ELR (cell line): ENCODE measurements at places on chromosomes 4 and X.

DNA sequence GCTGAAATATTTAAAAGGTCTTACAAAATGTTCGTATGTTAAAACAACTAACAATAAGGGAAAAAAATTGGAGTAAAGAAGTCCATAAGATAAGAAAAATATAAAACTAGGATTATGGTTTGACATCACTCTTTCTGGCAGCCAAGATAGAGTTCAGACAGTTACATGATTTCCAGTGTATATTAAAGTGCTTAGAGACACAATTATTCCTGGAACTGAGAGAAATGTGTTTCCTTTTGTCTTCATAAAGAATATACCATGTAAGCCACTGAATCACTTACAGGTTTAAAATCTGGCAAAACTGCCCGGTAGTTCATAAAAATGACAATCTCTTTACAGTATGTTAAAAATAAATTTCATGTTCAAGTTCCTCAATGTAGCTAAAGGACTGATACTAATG lies 538.7 kb upstream of the ATOH1 start:
- no peak for DNase-seq

DNA sequence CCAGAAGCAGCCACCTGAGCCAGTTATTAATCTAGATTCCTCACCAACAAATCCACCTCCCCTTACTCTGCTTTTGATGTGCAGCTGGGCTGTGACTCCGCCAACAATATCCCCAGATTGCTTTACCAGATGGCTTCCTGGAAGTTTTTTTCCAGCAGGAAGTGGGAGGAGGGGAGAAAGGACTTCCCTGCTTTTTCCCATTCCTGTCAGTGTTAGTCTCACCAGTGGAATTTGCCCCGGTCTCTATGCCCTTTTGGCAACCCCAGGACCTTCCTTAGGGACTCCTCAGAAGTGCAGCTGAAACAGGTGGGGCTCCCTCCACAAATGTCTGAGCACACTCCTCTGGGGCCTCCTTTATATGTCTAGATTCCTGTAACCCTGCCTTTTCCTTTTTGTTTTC lies 465.2 kb upstream of the IGFBP7 start:
- DNase-seq = no peak

GRCh38 chrX:106249706-106250379 lies 81.7 kb downstream of the PWWP3B start:
- DNase-seq = no peak

DNA sequence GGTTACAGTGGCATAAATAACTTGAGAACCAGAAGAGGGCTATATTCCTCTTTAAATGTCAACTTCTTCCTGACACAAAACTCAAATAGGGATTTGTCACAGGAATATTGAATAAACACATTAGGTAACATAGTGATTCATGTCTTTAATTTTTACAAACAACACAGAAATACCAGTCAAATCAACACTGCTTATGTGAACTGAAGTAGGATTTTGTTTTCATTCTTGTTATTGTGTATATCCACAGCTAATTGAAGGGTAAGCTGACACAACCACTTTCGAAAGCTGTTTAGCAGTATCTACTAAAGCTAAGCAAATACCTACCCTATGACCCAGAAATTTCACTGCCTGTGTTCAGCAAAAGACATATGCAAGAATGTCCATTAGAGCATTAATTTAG lies 120.4 kb upstream of the EOLA2 start:
- DNase-seq = peak; percentile 6

GRCh38 chrX:130321550-130321949 lies 18.2 kb upstream of the SLC25A14 start:
- DNase-seq = no peak

GRCh38 chr4:3665360-3665891 lies 100.8 kb upstream of the ADRA2C start:
- DNase-seq = no peak

- DNase-seq = no peak
These were observed 111.7 kb downstream of the TENM3 start for GRCh38 chr4:182354867-182355266.

- peak; percentile 54 for DNase-seq
These were observed 260.9 kb upstream of the RPS6KA3 start for GRCh38 chrX:20527558-20528011.

DNA sequence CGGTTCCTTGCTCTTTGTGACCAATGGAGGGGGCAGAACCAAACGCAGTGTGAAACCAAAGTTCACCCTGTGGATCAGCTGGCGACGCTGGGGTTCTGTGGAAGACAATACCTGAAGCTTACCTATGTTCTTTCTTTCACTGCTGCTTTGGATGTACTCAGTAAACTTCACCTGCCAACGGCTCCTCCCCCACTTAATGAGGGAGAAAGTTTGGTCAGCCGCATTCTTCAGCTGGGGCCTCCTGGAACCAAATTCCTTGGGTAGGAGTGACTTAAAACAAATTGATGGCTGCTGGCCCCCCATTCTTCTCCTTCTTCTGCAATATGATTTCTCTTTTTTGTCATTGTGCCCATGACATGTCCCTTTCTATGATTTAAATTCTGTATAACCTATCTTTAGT lies 282.4 kb downstream of the ANK2 start:
- DNase-seq = no peak

- DNase-seq = peak; percentile 19
These were observed 1.6 kb upstream of the NDST3 start for GRCh38 chr4:118032691-118033090.

- no peak for DNase-seq
These were observed 4.0 kb upstream of the PDGFRA start for GRCh38 chr4:54224996-54225597.

DNA sequence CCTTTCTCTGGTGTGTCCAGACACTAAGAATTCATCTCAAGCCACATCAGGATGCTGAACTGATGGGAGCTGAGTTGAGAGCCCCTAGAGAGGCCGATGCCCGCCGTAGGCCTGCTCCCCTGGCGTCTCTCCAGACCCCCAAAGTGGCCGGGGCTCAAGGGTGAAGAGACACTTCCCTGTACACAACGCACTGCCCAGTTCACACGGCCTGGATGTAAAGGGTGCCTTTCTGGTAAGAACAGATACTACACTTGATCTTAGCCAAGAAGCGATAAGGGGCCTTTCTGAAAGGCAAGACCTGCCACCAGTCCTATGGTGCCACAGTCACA lies 5.1 kb upstream of the TREX2 start:
- no peak for DNase-seq

DNA sequence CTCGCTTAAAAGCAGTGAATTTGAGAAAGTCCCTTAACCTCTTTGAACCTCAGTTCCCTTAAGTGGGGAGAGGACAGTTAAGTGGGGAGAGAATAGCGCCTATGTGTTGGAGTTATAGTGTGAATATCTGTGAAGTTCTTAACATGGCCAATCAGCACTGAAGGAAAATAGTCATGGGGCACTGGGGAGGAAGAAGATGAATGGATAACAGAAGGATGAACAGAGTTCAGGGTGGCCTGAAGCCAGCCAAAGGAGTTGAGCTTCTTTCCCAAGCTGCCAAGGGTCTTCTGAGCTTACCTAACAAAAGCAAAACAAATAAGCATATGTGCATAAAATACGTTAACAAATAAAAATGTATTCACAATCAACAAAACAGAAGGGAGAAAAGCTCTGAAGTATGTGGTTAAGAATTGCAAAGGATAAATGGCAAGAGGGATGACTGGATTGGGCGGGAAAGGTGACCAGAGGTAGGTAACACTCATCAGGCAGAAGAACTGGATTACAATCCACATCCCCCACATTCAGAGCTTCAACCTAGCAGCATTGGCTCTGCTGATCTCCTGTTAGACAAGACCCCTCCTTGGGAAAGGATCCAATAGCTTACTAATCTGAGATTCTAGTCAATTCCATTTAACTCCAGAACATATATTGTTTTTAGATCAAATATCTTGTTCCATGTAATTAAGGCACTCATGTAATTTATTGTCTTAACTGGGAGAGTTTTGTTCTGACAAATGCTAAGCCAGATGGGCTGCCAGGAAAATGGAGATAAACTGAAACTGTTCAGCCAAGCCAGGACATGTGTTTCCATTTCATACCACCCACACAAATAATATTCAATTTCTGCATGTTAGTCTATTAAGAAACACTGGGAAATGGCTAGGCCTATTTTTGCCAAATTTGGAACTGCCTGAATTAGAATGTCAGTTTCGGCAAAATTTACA lies 221.2 kb downstream of the LDB2 start:
- DNase-seq = no peak

GRCh38 chr4:33649015-33649414 lies 2595.3 kb downstream of the ARAP2 start:
- DNase-seq = peak; percentile 53

- peak; percentile 6 for DNase-seq
These were observed 43.5 kb upstream of the CITED1 start for GRCh38 chrX:72349190-72349589.

GRCh38 chr4:157889788-157890187 lies 283.0 kb downstream of the GASK1B start:
- no peak for DNase-seq

DNA sequence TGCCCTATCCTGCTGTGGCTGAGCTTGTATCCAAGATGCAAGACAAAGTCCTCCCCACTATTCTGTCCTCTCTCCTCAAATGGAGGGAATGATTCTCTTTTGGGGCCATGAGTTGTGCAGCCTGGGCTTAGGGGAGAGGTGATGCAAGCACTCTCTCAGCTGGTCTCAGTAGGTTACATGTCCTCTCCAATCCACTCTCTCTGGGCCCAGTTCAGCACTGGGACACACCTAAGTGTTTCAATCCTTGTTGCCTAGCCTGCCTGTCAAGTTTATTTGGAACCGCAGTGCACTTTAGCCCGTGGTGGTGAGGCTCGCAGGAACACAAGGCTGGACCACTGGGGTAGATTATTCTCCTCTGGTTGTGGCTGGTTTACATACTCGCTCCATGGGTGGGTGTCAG lies 23.8 kb upstream of the TMPRSS11D start:
- DNase-seq = no peak

DNA sequence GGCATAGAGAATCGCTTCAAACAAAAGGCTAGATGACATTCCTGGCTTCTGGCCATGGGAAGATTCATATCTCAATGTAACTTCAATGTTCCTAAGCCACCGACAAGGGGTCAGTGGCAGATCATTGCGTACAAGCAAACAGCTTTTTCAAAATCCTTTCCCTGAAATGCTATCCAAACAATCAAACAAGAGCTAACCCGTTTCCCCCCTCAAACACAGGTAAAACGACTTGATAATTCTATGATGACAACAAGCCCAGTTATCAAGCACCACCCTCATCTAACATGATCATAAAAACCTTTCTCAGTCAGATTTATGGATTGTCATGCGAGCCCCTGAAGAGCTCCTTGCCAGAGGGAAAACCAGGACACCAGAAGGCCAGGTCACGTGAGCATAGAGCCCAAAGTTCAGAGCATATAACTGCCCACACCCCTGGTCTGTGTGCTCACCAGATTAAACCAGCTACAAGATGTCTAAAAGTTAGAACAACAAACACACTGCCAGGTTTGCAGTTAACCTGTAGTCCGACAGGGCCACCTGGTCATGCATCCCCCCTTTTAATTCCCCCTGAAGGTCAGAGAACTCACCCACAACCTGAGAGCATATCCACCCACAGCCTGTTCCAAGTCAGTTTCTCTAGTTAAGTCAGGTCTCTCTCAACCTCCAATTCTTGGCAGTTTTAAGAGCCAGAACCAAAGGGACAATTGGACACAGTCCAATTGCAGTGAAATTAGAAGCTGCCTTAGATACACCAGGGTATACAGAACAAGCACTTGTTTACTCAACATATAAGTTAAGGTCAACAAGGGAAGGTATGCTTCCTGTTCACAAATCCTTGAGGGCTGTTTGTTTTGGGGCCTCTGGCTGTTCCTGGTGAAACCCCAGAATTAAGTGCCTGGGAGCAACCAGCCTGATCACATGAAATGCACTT lies 248.1 kb upstream of the PPARGC1A start:
- DNase-seq = no peak

- no peak for DNase-seq
These were observed 108.7 kb downstream of the CORIN start for GRCh38 chr4:47729131-47729680.

GRCh38 chrX:93428497-93428896 lies 244.9 kb downstream of the NAP1L3 start:
- DNase-seq = no peak

GRCh38 chr4:53365121-53365485 lies 758 bp downstream of the SCFD2 start:
- peak; percentile 59 for DNase-seq

DNA sequence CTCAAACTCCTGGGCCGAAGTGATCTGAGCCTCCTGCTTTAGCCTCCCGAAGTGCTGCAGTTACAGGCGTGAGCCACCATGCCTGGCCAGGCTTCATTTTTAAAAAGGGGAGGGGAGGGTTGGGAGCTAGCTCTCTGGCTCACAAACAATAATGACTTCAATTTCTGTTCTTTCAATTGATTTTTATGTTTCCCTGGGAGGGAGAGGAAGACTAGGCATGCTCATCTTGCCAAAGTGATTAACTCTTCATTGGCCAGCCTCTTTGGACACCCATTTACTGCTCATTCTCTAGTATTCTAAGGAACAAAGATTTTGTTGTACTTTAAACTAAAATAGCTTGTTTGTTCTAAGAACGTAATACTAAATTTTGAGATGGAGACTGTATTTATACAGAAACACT lies 43.4 kb upstream of the TRIM2 start:
- DNase-seq = no peak

GRCh38 chr4:135354876-135355275 lies 1153.3 kb upstream of the PABPC4L start:
- no peak for DNase-seq

GRCh38 chr4:66275411-66276038 lies 605.2 kb upstream of the EPHA5 start:
- DNase-seq = no peak

DNA sequence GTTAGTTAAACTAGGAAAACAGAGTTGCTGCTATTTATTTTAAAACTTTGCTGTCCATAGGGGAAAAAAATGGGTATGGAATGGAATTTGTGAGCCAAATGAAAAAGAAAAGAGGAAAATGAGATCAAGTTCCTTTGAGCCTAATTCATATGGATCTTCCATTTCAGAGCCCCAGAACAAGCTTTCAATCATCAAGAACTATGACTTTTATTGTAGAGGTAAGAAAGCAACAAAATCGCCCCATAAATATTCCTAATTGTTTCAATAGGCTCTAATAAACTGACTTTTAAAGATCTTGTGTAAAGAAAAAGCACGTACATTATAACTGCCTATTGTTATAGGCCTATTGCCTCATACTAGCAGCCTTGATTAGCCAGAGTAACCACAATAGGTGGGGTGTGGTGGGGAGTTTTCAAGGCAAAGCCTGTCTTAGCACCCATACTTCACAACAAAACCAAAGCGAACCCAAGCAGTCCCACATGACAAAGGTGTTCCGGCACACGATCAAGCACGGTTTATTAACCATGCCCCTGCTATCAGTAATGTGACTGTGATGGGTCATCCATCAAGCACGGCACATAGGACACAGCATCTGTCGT lies 44.4 kb downstream of the RBM47 start:
- DNase-seq = no peak

DNA sequence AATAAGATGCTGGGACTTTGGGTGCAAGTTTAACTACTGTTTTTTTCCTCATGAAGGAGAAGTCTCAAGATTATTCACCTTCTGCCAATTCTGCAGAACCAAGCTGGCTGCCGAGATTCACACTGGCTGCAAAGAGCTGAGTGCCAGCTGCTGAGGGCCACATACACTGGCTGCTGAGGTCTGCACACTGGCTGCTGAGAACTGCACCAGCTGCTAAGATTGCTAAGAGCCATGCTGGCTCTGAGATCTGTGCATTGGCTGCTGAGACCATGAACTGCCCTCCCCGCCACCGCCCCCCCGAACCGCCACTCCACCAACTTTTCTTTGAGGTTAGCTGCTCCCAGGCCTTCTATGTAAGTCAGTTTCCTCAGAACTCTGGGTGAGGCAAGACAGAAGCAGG lies 330.3 kb downstream of the CBLL2 start:
- DNase-seq = no peak
